ENCODE measurements at places on chromosomes 16 and 17. TPM values are rescaled to one million over a fixed set of nuclear protein-coding genes. Genes with fewer than 3 reads are reported as not detected.
A peak's percentile ranks its signal among the peaks of the same experiment; 100 is the strongest.

DNA sequence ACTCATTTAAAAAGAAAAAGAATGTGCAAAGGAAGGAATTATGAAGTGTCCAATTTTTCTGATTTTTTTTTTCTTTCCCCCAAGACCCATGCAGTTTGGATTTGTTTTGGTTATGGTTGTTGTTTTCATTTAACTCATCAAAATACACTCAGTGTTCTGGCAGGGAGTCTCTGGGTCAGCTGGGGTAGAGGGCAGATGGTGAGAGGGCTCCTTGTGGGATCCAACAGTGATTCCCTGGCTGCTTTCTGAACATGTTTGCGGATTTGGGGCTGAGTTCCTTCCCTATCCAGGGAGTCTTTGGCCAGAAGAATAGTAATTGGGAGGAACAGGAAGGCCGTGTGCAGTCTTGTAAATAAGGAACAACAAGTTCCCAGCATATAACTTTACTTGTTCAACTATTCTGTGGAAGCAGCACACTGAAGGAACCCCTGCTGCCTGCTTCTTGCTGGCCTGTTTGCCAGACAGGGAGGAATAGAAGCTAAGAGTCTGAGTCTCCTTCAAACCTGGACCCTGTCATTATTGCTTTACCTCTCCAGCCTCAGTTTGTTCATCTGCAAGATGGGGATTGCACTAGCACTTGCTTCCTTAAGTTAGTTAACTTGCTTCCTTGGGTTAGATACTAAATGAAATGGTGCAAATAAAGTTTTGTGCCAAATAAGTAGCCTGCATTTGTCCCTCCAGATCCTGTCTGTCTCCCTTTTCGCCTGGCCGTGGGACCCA, 32.1 kb downstream of the C17orf67 start:
- no peaks in the 10 kb centered on the region for H3K36me3 ChIP-seq
- no peaks in the 10 kb centered on the region for H3K4me1 ChIP-seq
- H3K27me3 ChIP-seq, result no peaks in the 10 kb centered on the region
- H3K4me3 ChIP-seq, result no peak overlapping the region
- no peak for DNase-seq

DNA sequence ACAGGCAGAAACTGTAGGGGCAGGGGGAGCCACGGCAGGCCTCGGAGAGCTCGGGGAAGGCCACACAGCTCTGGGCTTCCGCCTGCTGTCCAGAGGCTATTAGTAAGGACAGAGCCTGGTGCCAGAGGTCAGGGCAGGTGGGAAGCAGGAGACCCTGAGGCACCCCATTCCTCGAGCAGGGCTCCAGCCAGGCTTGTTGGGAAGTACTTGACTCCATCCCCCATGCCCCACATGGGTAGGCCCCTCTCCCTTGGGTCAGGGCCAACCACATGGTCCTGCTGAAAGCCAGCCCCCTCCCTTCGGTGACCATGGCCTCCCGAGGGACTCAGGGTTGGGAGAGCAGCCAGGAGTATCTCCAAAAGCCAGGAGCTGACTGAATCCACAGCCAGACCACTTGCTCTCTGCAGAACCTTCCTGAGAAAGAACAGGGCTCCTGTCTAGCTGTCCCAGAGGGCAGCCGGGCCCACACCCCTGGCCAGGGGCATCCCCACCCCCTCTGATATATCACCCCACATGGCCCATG, 17.4 kb upstream of the MPRIP start:
- H3K27me3 ChIP-seq, result no peaks in the 10 kb centered on the region
- DNase-seq, result no peak
- no peaks in the 10 kb centered on the region for H3K4me1 ChIP-seq
- H3K36me3 ChIP-seq, result no peaks in the 10 kb centered on the region
- H3K27ac ChIP-seq, result no peak overlapping the region
- no peak overlapping the region for H3K4me3 ChIP-seq

GRCh38 chr16:24986512-24987303, 28.5 kb downstream of the ARHGAP17 start:
- DNase-seq, result no peak
- no peak overlapping the region for H3K27ac ChIP-seq
- peaks cover 74% of the 10 kb centered on the region for H3K4me1 ChIP-seq
- peaks cover 2% of the 10 kb centered on the region for H3K36me3 ChIP-seq
- peak overlapping the region; percentile 44 for H3K4me3 ChIP-seq

DNA sequence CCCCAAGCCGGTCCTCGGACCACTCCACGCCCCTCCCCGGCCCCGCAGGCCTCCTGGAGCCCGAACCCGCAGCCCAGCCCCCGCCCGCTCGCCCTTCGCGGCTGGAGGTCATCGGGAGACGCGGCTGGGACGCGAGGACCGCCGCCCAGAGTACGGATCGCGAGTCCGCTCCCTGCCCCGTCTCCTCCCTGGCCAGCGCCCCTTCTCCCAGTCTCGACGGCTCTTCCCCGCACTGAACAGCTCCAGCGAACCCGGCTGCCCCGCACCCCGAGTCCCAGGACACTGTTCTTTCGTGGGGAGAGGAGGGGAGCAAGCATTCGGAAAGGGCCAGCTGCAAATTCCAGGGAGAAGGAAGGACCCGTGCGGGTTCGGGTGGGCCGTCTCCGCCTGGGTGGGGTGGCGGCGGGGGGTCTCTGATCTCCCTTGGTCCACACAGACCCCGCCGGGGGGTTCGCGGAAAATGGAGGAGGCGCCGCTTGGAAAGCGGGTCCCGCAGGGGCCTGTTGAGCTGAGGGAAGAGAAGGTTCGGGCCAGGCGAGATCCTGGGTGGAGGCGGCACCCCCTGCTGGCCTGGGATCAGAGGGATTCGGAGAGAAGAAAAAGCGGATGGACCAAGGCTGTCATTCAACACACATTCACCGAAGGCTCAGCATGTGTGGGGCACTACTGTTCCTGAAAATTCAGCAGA, 632 bp upstream of the RTN4RL1 start:
- H3K4me1 ChIP-seq, result peaks cover 22% of the 10 kb centered on the region
- no peak overlapping the region for H3K27ac ChIP-seq
- peak; percentile 42 for DNase-seq
- H3K36me3 ChIP-seq, result no peaks in the 10 kb centered on the region

DNA sequence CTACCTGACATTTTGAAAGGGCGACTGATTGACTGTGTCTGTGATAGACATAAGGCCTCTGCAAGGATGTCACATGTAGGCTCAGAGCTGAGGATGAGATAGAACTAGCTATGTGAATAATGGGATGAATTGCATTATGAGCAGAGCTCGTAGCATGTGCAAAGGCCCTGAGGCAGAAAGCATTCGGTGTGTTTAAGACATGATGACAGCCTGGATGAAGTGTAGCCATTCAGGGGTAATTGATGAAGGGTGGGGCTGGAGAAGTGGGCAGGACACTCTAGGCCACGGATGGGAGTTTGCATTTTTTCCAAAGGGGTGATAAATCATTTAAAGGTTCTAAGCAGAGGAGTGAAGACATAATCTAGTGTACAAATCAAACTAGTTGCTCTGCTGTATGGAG, 62.6 kb downstream of the USP43 start:
- no peak overlapping the region for H3K27ac ChIP-seq
- no peaks in the 10 kb centered on the region for H3K36me3 ChIP-seq
- no peaks in the 10 kb centered on the region for H3K27me3 ChIP-seq
- DNase-seq, result no peak
- no peaks in the 10 kb centered on the region for H3K4me1 ChIP-seq
- H3K4me3 ChIP-seq, result no peak overlapping the region

DNA sequence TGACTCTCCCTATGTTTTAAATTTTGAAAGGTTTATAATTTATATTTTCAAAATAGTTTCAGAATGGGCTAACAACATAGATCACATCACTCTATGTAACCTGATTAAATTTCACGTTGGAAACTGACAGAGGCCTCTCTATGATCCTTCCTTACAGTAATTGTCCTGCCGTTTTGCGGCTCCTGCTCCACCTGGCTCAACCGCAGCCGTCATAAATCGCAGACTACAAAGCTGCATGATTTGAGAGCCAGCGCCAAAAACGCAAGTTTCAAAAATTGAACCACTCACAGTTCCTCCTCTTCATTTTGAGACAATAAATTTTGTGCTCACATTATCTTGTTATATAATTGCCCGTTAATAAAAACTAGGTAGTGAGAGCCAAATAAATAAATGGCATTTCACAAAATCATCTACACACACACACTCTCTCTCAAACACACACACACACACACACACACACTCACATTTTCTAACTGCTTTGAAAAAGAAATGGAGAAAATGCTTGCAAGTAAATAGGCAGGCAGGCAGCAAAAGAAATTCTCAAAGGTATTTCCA, 263.1 kb upstream of the PSMD7 start:
- H3K27ac ChIP-seq, result no peak overlapping the region
- no peaks in the 10 kb centered on the region for H3K36me3 ChIP-seq
- H3K27me3 ChIP-seq, result peaks cover 4% of the 10 kb centered on the region
- H3K4me1 ChIP-seq, result no peaks in the 10 kb centered on the region

DNA sequence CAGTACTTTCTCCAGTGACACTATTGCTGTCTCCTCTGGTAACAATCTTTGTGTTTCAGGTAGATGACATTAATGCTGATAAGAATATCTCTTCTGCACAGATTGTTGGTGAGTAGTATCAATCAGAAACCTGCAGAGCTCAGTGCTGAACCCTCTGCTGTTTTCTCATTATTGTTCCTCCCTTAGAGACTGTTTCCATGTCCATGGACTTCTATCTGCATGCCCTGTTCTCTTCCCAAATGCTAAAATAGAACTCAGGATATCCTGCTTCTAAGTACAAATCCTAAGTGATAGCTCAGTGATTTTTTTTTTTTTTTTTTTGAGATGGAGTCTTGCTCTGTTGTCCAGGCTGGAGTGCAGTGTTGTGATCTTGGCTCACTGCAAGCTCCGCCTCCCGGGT, 29.4 kb downstream of the IST1 start:
- peaks cover 9% of the 10 kb centered on the region for H3K4me1 ChIP-seq
- H3K27me3 ChIP-seq, result no peaks in the 10 kb centered on the region
- no peak overlapping the region for H3K27ac ChIP-seq
- no peak overlapping the region for H3K4me3 ChIP-seq
- H3K36me3 ChIP-seq, result peaks cover 60% of the 10 kb centered on the region

DNA sequence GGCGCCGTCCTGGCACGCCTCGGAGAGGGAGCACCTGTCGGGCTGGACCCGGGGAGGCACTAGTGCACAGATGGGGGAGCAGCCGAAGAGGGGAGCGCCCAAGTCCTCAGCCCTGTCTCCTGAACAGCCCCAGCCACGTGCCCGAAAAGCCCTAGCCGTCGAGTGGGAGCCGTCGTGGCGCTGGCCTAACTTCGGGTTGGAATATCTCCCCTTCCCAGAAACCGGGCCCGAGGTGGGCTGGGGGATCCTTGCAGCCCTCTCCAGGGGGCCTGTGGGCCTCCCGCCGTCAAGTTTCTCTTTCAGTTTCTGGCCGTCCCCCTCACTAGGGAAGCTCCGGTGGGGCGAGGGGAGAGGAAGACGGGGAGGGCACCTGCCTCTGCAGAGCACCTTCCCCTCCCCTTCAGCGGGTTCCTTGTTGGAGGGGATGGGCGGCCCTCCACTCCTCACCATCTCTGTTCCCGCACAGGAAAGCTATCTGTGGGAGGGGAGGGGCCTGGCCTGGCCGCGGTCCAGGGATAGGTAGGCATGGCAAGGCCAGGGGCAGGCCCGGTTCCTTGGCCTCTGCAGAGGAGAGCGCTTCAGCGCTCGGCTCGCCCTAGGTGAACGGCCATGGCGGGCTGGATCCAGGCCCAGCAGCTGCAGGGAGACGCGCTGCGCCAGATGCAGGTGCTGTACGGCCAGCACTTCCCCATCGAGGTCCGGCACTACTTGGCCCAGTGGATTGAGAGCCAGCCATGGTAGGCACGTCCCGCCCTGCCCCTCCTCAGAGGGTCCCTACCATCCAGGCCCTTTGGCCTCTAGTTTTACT, 709 bp downstream of the STAT5A start:
- peaks cover 35% of the 10 kb centered on the region for H3K36me3 ChIP-seq
- H3K27ac ChIP-seq, result peak overlapping the region; percentile 76
- H3K4me1 ChIP-seq, result peaks cover 85% of the 10 kb centered on the region
- no peaks in the 10 kb centered on the region for H3K27me3 ChIP-seq
- DNase-seq, result peak; percentile 61

DNA sequence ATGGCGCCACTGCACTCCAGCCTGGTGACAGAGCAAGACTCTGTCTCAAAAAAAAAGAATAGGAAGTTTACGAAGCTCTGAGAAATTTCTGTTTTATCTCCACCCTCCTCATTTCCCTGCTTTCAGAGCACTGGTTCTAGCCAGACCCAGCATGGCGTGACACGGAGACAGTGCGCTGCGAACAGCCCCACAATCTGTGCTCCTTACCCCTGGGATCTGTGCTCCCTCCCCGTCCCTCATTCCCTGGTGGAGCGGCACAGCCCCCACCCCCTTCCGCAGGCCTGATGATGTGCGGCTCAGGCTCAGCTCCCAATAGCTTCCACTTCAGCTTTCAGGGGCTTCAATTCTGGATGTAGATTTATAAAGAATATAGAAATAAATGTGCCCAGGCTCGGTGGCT, 56.1 kb upstream of the ENDOV start:
- H3K27me3 ChIP-seq, result no peaks in the 10 kb centered on the region
- peak overlapping the region; percentile 95 for H3K27ac ChIP-seq
- no peaks in the 10 kb centered on the region for H3K4me1 ChIP-seq
- peaks cover 64% of the 10 kb centered on the region for H3K36me3 ChIP-seq
- no peak overlapping the region for H3K4me3 ChIP-seq

DNA sequence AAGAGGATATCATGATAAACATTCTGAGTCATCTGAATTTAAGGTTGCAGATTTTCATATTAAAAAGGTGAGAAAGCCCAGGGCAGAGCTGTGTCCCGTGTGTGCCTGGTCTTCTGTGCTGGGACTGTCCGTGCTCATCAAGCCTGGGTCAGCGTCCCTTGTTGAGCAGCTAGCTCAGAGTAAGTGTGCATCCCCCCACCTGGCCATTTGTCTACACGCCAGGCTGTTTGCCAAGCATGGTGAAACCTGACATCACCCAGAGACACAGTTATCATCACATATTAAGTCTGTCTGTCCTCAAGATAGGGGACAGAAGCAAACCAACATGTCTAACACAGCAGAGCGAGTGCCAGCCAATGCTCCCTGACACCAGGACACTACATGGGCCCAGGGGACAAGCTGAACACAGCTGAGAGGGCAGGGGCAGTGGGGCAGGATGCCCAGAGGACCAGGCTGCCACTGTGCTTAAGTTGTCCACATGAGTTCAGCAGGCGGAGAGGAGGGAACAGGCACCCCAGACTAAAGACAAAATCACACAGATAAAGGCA, 57.9 kb upstream of the CNEP1R1 start:
- no peak for DNase-seq
- H3K36me3 ChIP-seq, result no peaks in the 10 kb centered on the region
- H3K27me3 ChIP-seq, result peaks cover 35% of the 10 kb centered on the region
- H3K27ac ChIP-seq, result no peak overlapping the region

- H3K27ac ChIP-seq, result no peak overlapping the region
- peak overlapping the region; percentile 60 for H3K4me3 ChIP-seq
- no peak for DNase-seq
Observed at GRCh38 chr17:63973930-63974593, 1.3 kb upstream of the SCN4A start.

Gene SBK1
- 7.0 TPM for total RNA-seq

Gene ZNF771
- 5.8 TPM for total RNA-seq

Gene BICDL2
- 0.30 TPM for total RNA-seq

Gene MYH2
- not detected for total RNA-seq
